ENCODE measurements at places on chromosomes 4 and X. TPM values are rescaled to one million over a fixed set of nuclear protein-coding genes. Genes with fewer than 3 reads are reported as not detected.

UCP1 gene
- total RNA-seq = not detected

CABS1 gene
- total RNA-seq = not detected

MOSPD2 gene
- 22.9 TPM for total RNA-seq

SPP1 gene
- total RNA-seq = 11.3 TPM

FAM47E gene
- 0.86 TPM for total RNA-seq

CNGA1 gene
- under 0.01 TPM for total RNA-seq

DNA sequence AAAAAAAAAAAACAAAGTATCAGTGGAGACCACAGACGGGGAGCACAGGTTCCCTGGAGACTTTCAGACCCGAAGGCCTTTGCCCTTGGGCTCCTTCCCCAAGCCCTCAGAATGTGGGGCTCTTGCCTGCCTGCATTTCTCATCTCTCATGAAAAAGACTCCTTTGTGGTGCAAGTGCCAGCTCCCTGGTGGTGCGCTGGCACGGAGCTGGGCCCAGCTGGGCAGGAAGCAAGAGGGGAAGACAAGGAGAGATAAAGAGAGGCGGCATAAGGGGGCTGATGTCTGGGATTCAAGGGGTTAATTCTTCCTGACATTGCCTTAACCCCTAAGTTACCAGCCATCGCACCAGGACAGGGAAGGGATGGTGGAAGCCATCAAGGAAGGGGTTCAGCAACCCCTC is 21.8 kb downstream of the NLGN3 start:
- no peak for DNase-seq

GRCh38 chrX:1242891-1243402 is 25.7 kb upstream of the CSF2RA start:
- DNase-seq = no peak

- peak; percentile 30 for DNase-seq
Measured at GRCh38 chr4:75895744-75896314, 6.4 kb downstream of the PPEF2 start.

DNA sequence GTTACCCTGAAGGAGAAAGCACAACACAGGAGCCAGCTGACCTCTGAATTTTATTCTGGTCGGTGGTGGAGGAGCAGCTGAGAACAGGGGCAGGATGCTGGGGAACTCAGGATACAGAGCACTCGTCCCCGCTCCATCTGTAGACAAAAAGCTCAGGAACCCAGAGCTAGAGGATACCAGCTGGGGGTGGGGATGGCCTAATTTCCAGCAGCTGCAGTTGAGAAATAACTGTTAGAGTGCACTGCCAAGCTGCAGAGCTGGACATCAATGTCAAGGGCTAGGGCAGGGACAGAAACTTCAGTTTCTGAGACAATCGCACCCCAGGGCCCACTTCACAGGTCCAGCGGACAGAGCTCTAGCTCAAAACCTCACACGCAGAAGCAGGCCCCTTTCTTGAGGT is 122.1 kb upstream of the GUCY1A1 start:
- no peak for DNase-seq

DNA sequence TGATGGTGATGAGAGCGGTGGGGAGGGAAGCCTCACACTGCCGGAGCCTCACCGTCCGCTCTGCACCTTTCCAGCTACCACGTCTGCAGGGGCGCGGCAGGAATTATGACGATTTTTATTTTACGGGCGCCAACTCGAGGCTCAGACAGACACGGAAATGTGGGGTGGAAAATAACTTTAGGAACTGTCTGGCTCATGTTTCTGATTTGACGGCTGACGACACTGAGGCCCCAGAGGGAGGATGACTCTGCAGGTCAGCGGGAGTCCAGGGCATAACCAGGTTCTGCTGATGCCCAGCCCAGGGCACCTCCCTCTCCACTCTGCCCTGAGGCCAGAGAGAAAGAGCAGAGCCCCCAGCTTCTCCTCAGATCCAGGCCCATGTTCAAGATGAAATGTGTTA is 43.9 kb downstream of the C4orf50 start:
- DNase-seq = no peak
